GM13976 (cell line): ENCODE measurements at places on chromosomes 16 and 17.

GRCh38 chr17:10799407-10799806 is 4.5 kb downstream of the TMEM238L start:
- DNase-seq: no peak

GRCh38 chr16:85437166-85438052 is 175.7 kb upstream of the GSE1 start:
- DNase-seq: no peak

GRCh38 chr17:9239793-9240658 is 218.7 kb downstream of the NTN1 start:
- peak; percentile 95 for DNase-seq

DNA sequence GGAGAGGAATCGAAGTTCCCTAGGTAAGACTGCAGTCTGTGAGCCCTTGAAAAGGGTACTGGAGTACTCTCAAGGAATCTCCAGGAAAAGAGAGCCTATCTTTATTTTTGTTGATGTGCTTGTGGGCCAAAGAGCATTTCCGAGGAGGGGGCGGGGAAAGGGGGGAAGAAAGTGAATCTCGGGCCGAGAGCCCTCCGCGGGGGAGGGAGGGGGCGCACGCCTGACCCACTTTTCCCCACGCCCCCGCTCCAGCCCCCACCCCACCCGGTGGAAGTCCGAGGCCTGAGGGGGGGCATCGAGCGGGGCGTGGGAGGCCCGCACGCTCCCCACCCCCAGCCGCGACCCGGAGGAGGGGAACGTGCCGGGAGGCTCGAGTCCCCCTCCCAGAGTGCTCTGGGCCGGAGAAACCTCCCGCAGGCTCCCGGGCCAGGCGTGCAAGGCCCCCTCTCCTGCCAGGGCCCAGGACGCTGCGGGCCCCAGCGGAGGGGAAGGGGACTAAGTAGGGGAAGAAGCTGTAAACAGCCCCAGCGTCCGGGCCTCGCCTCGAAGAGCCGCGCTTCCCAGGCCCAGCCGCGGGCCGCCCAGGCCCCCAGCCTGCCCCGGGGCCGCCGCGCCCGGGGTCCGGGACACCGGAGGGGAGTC is 444 bp downstream of the HELZ start:
- no peak for DNase-seq
